MM.1S (cell line): ENCODE measurements at places on chromosomes 5 and 9.

- DNase-seq = no peak
Measured at GRCh38 chr9:89022001-89022759, 30.9 kb downstream of the S1PR3 start.

GRCh38 chr5:56693220-56693579 is 122.1 kb upstream of the MAP3K1 start:
- no peak for DNase-seq

DNA sequence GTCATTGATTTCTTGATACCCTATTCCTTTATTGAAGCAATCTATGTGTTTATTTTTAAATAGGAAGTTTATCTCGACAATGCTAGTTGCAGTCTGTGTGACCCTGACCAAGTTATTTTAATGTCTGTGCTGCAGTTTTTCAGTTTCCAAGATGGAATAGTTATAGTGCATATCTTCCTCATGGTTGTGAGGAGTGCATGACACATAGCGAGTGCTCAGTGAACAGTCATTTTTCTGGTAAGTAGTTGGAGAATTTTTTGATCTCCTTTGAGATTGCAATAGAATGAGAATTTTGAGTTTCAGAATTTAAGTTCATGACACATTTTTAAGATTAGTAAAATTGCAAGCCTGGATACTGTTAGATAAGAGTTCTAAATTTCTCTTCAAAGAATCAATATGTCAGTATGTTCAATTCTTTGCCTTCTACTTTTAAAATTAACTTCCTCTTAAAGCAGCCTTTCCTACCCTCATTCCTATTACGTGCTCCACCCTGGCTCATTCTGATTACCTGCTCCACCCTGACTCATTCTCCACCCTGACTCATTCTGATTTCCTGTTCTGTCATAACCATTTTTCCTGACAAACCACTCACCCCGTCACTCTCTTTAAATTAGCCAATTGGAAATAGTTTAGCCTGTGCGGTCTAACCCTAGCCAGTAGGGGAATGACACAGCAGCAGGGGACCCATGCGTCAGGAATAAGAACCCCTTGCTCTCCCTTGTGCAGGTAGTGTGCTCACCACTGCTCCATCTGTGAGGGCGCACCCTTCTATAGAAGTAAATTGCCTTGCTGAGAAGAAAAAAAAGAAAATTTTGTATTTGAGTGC is 30.7 kb downstream of the SPIN1 start:
- no peak for DNase-seq

GRCh38 chr5:95471487-95471886 is 80.3 kb downstream of the FAM81B start:
- DNase-seq = no peak

DNA sequence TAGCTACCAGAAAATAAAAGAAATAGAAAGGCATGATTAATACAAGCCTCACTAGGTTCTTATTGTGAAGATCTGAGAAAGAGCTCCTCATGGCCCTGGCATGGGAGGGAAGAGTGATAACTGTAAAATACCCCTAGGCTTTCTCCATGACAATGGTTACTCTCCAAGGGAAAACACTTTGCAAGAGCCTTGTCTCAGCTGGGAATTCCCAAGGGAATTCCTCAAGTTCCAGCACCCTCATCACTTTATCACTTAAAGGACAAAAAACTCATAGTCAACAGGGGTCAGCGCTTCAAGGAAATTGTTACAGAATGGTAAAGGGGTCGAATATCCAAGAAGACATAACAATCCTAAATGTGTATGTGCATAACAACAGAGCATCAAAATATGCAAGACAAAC is 21.2 kb downstream of the SYK start:
- DNase-seq = no peak

GRCh38 chr5:156623381-156624040 is 226.6 kb upstream of the PPP1R2B start:
- no peak for DNase-seq

GRCh38 chr9:71858812-71859211 is 52.2 kb downstream of the ABHD17B start:
- DNase-seq = peak; percentile 21

- no peak for DNase-seq
Measured at GRCh38 chr5:36334315-36334714, 32.6 kb upstream of the RANBP3L start.

- DNase-seq = no peak
Measured at GRCh38 chr9:21710548-21711191, 91.8 kb upstream of the MTAP start.

DNA sequence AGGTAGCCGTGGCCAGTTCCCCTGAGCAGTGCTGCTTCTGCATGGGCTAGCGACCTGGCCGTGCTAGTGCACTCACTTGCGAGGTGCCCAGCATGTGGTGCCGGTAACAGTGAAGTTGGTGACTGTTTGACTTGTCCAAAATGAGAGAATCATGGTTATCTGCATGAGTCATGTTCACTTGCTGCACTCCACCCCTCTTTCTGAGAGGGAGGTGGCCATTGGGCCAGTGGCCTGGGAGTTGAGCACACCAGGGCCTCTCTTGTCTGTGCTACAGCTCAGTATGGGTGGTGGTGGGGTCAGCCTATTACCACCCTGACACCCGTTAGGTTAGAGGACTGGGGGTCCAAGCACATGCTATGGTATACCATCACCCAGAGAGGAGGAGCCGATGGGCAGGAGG is 55.4 kb upstream of the GARNL3 start:
- DNase-seq = no peak

GRCh38 chr9:109064963-109065702 is 51.8 kb upstream of the CTNNAL1 start:
- DNase-seq = no peak

DNA sequence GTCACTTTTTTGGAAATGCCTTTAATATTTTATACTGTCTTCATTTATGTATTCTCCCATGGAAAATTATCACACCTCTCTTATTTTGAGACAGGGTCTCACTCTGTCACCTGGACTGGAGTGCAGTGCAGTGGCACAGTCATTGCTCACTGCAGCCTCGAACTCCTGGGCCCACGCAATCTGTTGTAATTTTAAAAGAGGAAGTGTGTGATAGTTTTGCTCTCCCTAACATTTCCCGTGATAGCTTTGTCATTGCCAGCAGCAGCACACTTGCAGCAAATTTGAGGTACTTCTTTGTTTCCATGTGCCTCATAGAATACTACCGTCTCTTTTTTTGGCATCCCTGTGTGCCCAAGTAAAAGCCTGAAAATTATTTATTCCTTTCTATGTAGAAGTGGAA is 103.5 kb downstream of the RNF180 start:
- no peak for DNase-seq

GRCh38 chr9:20996809-20997208 is 34.6 kb downstream of the HACD4 start:
- peak; percentile 65 for DNase-seq

DNA sequence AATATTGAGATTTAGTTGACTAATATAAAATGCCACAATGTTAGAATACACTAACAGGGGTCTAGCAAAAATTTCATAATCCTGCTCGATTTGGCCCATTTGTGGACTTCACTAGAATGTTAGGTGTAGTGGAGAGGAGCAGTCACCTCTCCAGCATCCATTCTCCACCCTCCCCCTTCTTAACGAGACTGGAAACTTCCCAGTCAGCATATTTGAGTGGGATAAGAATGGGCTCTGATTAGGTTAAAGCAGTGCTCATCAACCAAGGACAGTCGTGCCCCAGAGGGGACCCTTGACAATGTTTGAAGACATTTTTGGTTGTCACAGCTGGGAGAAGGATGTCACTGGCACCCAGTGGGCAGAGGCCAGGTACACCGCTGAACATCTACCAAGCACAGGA is 46.7 kb downstream of the FANCC start:
- no peak for DNase-seq

- no peak for DNase-seq
Measured at GRCh38 chr5:173901705-173902104, 13.6 kb downstream of the CPEB4 start.

- peak; percentile 44 for DNase-seq
Measured at GRCh38 chr5:98796197-98796972, 22.9 kb downstream of the RGMB start.

DNA sequence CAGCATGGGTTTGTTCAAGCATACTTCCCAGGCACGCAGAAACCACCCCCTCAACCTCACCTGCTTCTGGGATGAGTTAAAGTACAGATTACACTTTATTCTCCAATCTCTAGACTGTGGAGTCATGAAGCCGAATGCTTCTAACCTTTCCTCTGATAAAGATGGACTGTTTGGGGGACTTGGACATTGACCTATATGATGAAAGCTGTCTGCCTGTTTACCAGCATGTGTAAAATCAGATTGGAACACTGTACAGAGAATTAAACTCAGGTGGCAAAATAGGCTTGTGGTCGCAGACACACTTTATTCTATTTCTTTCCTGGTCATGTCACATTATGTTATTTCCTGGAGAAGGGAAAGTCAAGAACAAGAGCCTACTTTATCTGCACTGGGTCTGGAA is 25.7 kb downstream of the IL9 start:
- no peak for DNase-seq

DNA sequence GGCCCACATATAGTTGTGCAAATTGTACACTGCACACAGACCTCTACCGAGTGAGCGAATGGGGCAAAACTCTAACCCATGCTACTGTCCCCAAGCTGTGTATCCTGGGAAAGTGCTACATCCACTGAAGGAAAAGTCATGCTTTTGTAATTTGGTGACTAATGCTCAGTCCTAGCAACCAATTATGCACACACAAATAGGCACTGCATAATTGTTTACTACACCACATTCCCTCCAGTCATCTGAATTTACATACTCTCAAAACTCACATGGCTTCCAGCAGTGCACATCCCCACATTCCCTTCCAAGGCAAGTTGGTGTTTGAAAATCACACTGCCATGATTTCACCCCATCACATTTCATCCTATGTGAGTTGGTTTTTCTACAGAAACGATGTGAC is 125.9 kb upstream of the OSMR start:
- no peak for DNase-seq

- DNase-seq = no peak
Measured at GRCh38 chr5:58239045-58239444, 220.8 kb downstream of the PLK2 start.

GRCh38 chr5:125059255-125060002 is 313.0 kb upstream of the ZNF608 start:
- DNase-seq = no peak

DNA sequence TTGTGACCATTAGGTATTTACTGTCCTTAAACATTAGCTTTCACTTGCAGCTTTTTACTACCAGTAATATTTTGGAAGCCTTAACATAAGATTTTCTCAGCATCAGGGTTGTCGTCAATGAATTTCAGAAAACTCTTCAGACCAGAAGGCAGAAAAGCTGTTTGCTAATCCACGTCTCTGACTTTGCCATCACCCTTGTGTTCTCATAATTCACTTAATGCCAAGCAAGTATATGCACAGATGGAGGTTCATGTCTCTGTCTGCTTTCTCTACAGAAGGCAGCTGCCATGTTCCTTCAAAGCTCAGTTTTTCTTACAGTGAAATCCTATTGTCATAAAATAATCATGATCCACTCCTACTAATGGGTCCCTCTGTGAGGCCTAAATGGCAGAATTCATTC is 37.7 kb upstream of the LRRC19 start:
- DNase-seq = no peak

DNA sequence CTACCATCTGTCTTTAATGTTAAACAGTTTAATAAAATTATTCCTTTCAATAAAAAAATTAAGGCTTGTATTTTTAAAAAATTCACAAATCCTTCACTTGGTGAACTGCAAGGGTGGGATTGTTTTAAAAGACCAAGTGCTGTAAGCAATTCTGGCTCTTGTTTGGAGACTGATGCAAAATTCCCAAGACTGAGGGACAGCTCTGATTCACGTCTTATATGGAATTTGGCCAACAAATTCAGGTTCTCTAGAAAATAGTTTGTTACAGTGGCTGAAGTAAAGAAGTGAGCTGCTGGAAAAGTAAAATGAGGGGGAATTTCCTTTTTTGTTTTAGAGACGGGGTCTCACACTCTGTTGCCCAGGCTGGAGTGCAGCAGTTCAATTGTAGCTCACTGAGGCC is 58.3 kb downstream of the PRELID2 start:
- DNase-seq = no peak

- DNase-seq = peak; percentile 45
Measured at GRCh38 chr5:54753034-54753433, 232.4 kb downstream of the ESM1 start.

DNA sequence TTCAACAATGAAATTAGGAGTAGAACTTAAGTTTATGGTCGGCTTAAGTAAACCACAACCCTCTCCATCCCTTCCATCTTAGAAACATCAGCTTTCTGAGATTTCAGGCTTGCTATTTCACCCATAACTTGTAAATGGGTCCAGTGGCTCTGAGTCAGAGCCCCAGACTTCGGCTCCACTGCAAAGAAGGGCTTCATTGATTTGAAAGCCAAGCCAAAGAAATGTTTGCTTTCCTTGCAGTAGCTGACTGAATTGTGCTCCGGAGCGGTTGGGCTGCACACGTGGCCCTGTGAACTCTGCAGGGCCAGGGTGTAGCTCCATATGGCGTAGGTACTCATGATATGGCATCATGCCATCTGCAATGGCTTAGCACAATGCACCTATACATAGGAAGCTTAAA is 57.0 kb downstream of the NREP start:
- no peak for DNase-seq

DNA sequence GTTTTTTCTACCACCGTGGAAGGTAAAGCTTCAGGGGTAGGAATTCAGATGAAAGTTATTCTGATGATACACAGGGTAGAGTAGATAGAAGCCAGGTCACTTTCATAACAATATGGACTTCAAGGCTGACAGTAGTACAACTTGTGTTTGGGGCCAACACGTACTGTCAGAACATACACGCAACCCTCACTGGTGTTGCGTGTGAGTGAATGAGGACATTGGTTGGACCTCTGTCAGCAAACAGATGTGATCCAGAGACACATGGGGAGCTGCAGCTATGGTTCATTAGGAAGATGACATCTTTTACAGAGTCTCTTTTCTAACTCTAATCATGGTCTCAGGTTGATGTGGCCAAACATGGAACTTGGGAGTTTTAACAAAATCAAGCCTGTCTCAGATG is 70.1 kb upstream of the MOCS2 start:
- no peak for DNase-seq

DNA sequence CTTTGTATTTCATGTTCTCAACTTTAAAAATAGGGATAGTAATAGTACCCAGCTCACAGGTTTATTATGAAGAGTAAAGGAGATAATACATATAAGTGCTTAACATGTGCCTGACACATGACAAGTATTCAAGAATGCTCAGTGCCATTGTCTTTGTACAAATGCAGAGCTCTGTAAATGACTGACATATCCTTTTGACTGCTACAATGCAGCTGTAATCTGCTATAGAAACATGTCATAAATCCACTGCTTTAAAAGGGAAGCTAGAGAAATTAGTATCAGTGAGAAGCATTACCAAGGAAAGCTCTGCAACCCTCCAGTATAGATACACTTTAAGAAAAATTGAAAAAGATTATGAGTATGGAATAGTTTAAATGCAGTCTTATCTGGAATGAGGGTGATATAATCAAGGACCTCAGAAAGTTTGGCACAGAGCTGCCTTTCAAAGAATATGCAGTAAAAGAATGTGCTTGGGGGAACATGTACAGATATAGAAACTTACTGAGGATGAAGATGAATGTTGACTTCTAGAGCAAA is 17.9 kb downstream of the ERAP1 start:
- DNase-seq = no peak
